ENCODE measurements at places on chromosomes 4 and X. TPM values are rescaled to one million over a fixed set of nuclear protein-coding genes. Genes with fewer than 3 reads are reported as not detected.

DNA sequence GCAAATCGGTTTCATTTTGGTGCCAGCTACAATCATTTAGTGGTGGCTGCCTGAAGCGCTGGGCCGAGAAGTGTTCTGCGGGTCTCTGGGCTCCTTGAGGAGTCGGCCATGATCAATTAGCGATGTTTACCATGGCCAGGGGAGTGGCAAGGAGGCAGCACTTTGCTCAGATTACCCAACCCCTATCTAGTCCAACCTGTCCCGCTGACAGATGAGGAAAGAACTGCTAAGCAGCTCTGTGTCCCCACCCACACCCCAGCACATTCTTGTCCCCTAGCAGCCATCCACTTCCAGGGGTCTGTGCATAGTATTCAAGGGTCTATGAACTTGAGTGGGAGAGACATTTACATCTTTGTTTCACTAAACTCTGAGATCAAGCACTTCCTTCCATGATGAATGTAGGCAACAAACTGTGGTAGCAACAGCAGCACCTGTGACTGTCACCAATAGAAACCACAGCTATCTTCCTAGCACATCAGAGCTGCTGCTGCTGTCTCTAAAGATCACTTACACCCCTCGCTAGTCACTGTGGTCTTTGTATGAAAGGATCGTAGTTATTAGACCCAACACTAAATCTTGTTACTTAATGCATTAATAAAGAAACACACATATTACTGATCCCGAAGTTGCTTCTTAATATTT is 331.6 kb downstream of the BCOR start:
- ATAC-seq: peak; percentile 52

DNA sequence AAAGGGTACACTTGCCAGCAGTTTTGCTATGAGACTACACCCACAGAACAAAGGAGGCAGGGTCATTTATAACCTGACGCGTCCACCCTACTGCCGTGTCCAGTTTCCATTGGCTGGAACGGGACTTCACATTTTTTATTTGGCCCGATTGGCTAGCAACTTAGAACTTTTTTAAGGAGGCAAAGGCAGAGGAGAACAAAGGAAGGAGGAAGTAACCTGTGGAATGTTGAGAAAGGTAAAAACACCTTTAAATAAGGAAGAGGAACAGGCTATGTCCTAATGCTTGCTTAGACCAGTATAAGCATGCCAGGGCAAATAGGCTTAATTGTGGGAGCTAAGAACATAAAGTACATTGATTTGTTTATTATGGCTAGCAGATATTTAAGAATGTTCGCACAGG is 18.7 kb downstream of the KDM6A start:
- ATAC-seq: no peak

GRCh38 chr4:35982318-35982717 is 262.0 kb downstream of the ARAP2 start:
- no peak for ATAC-seq

Gene TLL1
- 0.24 TPM for total RNA-seq

DNA sequence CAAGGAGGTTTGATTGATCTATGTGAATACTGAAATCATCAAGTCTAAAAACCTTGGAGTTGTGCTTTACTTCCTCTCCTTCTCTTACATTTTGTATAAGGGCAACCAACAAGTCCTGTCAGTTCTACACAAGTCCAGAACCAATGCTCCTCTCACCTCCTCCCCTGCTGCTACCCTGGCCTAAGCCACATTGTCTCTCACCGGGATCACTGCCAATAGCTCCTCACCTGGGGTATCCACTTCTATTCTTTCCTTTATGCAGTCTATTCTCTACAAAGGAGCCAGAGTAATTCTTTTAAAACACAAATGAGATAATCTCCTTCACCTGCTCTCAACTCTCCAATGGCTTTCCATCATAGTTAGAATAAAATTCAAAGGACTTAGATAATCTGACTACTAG is 13.3 kb upstream of the ARHGEF6 start:
- no peak for ATAC-seq

Gene GABRE
- 5.9 TPM for total RNA-seq

DNA sequence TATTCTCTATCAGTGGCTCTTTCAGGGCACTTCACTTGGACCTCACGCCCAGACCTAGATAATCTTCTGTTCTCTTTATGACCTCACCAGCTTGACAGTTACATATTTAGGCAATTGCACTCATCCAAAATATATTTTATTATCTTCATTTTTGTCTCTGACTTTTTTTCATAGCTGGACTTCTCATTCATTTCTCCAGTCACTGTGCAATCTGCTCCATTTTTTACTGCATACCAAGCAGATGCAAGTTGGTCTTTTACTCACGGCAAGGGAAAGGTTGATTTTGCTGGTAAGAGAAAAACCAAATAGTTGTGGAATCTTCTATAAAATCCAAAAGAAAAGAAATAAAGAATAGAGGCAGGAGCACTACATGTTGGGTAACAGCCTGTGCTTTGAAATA is 31.7 kb downstream of the MAD2L1 start:
- ATAC-seq: no peak
